SK-N-SH treated with all-trans-retinoic acid at 6 μM for 48 hours (cell line): ENCODE measurements at places on chromosomes 3 and 15.
A peak's percentile ranks its signal among the peaks of the same experiment; 100 is the strongest.

DNA sequence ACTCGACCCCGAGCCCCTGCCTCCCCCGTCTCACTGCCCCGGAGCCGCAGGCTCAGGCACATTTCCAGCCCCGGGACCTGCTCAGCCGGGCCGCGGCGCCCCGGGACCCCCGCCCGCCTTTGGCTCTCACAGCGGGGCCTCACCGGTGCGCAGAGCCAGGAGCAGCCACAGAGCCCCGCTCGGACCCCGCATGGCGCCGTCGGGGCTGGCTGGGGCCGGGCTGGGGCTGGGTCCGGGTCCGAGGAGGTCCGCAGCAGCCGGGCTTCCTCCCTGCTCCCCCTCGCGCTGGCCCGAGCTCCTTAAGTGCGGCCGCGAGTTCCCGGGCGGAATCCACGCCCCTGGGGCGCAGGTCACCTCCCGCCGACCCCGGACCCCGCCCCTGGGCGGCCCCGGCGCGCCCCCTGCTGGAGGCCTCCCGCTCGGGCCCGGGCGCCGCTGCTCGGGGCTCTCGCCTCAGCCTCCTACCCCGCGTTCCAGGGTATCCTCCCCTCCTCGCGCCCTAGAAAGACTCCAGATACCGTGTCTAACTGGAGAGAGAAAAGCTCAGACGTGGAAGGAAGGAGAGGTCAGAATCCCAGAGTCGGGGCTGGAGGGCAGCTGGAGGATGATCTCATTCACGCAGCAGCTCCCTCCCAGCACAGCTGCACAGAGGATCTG is at the start of gene MELTF:
MELTF (minus strand) TSS at position 307 of the 657 bp plus-strand sequence; CDS start at position 192, 115 bp downstream.
- peak; percentile 77 for ATAC-seq

- no peak for ATAC-seq
Measured at GRCh38 chr3:150656316-150656715, 47.4 kb downstream of the ERICH6 start.

- no peak for ATAC-seq
Measured at GRCh38 chr3:181302960-181303359, 313.4 kb upstream of the DNAJC19 start.

DNA sequence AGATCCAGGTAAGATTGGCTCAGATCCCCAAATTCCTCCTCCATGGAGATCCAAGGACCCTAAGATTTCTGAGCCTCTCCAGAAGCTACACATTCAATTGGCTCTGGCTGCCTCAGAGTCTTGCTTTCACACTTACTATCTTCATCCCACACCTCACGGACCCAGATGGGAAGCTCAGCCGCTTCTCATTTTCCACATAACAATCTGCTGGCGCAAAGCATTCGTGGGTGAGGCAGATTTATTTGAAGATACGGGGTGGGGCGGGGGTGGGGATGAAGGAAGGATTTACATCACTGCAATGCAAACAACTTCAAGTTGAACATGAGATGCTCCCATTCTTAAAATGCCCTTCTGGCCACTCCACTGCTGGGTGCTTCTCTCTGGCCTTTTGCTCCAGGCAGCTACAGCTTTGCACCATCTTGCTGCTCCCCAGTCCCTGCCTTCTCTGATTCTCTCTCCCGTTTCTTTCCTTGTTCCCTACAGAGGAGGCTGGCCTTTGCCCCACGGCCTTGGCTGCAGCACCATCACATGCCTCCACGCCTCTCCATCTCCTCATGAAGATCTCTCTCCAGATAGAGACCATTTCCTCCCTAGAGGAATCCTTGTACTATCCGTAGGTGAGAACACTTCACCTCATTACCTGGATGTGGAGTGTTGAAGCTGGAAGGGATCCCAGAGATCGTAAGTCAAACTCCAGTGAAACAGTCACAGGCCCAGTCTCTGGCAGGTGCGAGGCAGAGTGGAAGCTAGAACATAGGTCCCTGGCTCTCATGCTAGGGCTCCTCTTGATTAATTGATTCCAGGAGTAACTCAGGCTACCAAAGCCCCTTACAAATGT is 175.9 kb downstream of the RPLP1 start:
- no peak for ATAC-seq

- ATAC-seq: no peak
Measured at GRCh38 chr3:155702745-155703591, 41.9 kb downstream of the PLCH1 start.
